Activated CD8-positive, alpha-beta T cell treated with anti-CD3 and anti-CD28 coated beads, Interleukin-2, amount 10 ng/mL, durations not matched to agents 7 days and 5 days (primary cell): ENCODE measurements at places on chromosomes 7 and 10.

- DNase-seq = no peak
These were observed 38.3 kb upstream of the SRGN start for GRCh38 chr10:69049566-69049961.

GRCh38 chr10:8060010-8060703 is 5.7 kb downstream of the GATA3 start:
- DNase-seq = peak; percentile 85

DNA sequence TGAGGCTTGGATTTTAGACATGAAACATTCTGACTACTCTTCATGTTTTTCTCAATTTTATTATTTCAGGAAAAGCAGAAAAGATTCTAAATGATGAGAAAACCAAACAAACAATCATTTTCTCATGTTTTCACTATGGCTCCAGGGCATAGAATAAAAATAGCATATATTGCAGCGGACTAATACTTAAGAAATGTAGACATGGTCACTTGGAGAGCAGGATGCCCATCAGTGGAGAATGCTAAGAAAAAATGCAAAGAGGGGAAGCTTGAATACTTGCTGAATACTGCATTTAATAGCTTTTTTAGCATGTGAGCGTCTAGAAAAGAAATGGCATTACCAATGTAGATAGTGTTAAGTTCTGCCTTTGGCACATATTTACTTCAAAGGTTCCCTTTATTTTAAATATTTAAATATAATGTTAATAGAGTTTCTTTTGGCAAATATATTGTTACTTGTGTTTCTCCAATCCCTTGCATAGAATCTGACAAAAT is 107.9 kb downstream of the PPP1R17 start:
- no peak for DNase-seq

GRCh38 chr10:100232101-100232500 is 2.7 kb upstream of the CHUK start:
- DNase-seq = no peak

DNA sequence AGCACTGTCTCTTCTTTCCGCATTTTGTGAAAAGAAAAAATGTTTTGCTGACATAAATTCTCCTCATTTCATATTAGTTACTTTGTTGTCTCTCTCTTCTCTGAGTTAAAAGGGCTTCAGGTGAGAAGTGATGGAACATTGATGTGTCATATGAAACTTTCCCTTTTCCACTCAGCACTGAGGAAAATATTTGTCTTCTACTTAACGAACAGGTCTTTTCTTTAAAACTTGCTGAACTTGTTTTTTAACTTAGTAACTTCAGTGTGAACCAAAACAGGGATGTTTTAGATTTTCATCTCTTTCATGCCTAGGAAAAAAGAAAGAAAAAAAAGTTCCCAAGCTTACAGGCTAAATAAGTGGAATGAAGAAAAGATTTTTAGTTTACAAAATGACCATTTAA is 19.0 kb upstream of the TSPAN12 start:
- no peak for DNase-seq

DNA sequence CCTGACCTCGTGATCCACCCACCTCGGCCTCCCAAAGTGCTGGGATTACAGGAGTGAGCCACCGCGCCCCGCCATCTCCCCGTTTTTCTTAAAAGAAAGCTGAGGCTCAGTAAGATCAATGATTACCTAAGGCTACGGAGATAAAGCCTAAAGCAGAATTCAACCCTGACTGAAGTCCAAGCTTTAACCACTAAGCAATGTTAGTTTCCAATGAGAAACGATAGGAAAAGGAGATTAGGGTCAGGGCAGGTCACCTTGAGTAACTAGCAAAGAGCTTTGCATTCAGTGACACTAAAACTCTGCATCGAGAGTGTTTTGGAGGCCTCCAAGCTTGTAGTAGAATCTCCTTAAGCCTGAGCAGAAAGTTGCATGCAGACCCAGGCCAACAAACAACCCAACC is 17.6 kb upstream of the PRXL2A start:
- no peak for DNase-seq
